ENCODE measurements at places on chromosomes 1 and 21.

- no peak for DNase-seq
Measured at GRCh38 chr1:10863886-10864285, 67.4 kb upstream of the CASZ1 start.

DNA sequence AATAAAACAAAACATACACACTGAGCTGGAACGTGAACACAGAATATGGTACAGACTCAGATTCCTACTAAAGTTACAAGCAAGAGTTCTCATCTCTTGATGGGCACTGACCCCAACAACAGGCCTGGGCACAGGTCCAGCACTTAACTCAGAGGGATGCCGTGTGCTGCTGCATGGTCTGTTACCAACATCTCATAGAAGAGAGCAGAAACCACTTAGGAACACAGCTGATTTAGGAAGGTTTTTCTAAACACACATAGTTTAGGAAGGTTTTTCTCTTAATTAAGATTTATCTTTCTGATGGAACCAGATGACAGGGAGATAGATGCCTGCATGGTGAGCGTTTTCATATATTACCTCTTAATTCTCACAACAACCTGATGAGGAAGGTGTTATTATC, 1.5 kb downstream of the GCLM start:
- DNase-seq: no peak

GRCh38 chr1:51792864-51793263, 85.7 kb downstream of the NRDC start:
- DNase-seq: no peak

GRCh38 chr1:70142075-70142474, 63.3 kb downstream of the LRRC40 start:
- DNase-seq: no peak

DNA sequence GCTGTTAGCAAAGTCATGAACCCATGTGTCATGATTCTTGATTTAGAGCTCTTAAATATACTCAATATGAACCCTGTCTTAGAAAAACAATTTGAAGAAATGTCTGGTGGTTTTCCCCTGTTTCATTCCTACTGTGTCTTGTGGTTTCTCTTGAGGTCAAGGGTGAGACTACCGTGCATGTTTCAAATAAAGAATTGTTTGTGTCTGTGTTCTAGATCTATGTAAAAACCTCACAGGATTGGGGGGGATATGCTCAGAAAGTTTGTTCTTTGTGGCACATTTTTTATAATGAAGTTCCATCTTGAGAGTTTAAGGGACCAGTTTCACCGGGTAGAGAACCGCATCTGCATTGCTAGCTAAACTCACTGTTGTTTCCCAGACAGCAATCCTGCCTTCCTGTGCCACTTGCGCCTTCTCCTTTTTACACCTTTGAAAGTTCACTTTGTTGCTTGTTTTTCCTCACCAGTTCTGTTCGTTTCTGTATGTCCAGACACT, 30.9 kb upstream of the CACYBP start:
- DNase-seq: no peak

DNA sequence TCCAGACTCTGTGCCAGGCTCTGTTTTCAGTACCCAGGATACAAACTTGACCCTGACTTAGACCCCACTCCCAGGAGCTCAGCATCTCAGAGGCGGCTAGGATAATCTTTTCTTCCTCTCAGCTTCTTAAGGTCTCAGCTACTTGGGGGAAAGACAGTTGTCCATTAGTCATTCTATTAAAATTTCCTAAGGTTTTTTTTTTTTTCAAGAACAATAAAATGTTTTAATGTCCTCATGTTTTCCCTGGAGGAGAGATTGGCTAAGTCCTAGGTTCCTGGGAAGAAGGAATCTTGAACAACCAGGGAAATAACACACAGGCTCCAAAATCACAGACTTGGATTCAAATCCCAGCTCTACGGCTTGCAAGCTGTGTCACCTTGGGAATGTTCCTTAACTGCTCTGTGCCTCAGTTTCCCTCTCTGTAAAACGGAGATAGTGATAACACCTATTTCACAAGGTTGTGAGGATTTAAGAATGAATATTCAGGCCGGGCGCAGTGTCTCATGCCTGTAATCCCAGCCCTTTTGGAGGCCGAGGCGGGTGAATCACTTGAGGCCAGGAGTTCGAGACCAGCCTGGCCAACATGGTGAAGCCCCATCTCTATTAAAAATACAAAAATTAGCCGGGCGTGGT, 33.0 kb downstream of the CDK18 start:
- no peak for DNase-seq

- DNase-seq: no peak
Measured at GRCh38 chr1:171666114-171666769, 13.8 kb upstream of the MYOC start.

GRCh38 chr21:46562964-46563607, 41.8 kb downstream of the S100B start:
- no peak for DNase-seq

DNA sequence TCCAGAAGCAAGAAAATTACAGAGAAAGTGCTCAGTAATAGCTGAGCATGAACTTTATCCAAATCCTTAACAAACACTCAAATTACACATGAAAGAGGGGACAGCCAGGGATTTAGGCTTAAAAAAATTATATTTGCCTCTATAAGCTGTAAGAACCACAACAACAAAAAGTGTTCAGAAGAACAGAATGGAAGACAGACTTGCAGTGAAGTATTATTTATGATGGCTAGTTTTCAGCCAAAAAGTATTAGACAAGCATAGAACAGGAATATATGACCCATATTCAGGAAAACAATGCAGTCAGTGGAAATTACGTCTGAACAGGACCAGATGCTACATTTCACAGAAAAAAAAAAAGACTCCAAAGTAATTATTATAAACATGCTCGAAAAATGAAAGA, 1246.3 kb downstream of the NCAM2 start:
- DNase-seq: no peak

GRCh38 chr1:37951783-37952624, 5.2 kb upstream of the INPP5B start:
- peak; percentile 35 for DNase-seq

GRCh38 chr1:96130432-96130831, 591.2 kb upstream of the PTBP2 start:
- DNase-seq: no peak

GRCh38 chr1:113615425-113615824, 143.9 kb downstream of the PHTF1 start:
- DNase-seq: no peak

GRCh38 chr1:69847670-69848069, 279.9 kb downstream of the LRRC7 start:
- DNase-seq: no peak

DNA sequence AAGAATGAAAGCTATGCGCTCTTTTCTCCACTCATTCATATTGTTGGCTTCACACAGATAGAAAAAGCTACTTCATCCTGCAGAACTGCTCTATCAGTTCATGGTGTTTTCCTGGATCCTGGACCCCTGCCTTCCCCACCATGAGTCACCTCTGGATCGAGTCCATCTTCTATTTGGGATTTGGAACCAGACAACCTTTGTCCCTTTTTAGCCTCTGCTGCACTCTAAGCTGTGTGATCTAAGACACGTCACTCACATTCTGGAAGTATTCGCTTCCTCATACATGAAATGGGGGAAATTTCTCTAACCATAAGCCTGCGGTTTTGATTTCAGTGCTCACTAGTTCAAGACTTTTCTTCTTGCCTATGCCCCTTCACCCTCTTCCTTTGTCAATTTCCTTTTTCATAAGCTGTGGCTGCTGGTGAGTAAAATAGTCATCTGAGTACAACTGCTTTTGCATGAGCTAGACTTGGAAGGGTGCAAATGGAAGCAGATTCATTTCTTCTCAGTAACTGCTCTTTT, 14.1 kb upstream of the DEGS1 start:
- DNase-seq: no peak

DNA sequence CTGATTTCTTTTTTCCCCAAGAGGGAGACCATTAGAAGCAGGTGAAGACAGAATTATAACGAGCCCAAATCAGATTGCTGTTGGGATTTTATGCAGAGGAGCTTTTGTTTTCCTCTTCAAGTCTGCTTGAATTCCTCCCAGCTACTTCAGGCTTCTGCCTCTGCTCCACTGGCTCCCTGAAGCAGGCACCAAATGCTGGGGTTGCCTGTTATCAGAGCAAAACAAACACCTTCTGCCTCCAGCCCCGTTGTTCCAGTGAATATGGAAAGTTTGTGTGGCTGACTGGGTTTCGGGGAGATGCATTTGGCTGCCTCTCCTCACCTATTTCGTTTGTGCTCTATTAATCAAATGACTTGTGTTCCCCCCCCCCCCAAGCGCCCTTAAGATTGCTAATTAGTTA, 209.2 kb downstream of the URB2 start:
- DNase-seq: no peak

DNA sequence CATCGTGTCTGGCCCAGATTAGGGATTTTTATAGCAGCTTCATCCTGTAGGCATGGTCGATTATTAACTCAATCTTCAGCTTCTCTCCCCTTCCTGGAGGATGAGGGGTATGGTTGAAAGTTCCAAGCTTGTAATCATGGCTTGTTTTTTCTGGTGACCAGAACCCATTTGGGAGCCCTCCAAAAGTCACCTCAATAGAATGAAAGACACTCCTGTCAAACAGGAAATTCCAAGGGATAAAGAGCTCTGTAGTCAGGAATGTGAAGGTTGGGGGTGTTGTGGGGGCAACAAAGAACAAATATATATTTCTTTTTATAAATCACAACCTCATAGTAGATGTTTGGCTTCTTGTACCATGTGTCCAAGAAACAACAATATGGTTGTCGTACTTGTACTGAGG, 212.7 kb upstream of the ESRRG start:
- DNase-seq: no peak

GRCh38 chr1:52404116-52404974, at the start of the genes ORC1 and PRPF38A:
Gene ORC1 (minus strand): TSS chr1:52404423. CDS start chr1:52402223, 2,200 bp downstream.
Gene PRPF38A (plus strand): TSS chr1:52404602. CDS start chr1:52404750, 148 bp downstream.
- peak; percentile 97 for DNase-seq

DNA sequence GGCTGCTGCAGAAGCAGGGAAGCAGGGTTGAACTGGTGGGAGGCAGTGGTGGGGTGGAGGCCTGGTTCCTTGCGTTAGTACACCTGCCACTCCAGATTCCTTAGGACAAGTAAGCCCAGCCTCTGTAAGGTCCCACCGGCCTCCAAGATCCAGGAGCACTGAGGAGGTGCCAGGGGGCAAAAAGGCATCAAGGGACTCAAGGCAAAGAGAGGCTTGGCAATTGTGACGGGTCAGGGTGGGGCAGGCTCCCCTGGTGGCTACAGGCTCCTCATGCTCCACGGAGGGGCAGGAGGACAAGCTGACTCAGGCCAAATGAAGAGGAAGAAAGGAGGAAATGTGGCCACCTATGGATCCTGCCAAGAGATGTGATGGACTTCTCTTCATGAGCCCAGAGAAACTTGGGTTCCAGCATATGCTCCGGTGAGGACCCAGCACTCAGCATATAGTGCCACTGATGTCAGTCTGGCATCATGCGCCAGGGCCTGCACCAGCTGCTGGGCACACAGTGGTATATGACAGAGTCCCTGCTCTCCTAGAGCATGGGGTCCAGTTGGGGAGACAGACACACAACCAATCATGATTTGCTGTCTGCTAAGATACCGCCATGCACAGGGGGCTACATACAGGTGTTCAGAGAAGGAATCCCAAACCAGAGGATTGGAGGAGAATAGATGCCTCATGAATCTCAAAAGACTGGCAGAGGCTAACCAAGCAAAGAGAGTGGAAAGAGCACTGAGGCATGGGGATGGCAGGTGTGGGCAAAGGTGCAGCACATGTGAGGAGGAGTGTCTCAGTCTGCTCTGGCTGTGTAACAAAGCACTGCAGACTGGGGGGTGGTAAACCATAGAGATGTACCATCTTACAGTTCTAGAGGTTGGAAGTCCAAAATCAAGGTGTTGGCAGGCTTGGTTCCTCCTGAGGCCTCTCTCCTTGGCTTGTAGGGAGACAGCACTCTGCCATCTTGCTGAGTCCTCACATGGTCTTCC, 249.7 kb downstream of the RHOU start:
- no peak for DNase-seq

GRCh38 chr1:117401761-117402160, 34.5 kb downstream of the MAN1A2 start:
- DNase-seq: no peak

DNA sequence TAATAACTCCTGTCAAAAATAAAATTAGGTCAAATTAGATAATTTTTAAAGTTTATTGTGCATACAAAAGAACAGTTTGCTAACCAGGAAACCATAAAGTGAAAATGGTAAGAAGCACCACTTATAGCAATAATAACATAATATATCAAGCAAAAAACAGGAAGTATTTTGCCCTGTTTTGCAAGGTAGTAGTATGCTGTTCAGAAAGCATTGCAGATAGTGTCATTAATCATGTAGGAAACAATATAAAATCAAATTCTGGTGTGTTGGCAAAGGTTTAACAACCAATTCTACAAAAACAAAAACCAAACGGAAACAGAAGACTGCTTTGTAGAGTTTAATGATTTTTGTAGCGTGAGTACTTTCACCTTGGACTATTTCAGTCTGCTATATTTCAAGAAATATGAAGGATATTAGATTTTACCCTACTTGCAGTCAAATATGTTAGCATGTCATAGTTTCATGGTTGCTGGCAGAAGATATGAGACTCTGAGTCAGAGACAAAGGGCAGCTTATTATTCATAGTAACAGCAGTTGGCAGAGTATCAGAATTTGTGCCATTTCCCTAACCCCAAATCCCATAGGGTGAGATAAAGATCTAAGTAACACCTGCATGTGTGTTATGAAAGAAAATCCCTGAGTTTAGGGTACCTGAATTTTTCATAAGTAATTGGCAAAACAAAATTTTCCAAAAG, 729.0 kb upstream of the BRINP3 start:
- DNase-seq: no peak

DNA sequence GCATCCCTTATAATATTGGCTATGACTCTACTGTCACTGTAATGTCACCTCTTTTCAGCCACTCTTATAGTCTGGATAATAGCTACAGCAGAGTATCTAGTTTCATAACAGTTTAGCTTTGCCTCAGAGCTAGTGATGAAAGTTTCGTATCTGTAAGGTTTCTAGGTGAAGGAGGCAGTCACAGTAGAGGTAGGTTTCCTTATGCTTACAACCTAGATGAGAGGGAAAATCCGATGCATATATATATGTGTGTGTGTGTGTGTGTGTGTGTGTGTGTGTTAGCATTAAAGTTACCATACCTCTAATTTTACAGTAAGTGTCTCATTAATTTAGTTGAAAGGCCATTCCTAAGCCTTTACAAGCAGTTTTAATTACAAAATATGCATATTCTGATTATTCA, 2.2 kb upstream of the TOR1AIP2 start:
- DNase-seq: no peak

DNA sequence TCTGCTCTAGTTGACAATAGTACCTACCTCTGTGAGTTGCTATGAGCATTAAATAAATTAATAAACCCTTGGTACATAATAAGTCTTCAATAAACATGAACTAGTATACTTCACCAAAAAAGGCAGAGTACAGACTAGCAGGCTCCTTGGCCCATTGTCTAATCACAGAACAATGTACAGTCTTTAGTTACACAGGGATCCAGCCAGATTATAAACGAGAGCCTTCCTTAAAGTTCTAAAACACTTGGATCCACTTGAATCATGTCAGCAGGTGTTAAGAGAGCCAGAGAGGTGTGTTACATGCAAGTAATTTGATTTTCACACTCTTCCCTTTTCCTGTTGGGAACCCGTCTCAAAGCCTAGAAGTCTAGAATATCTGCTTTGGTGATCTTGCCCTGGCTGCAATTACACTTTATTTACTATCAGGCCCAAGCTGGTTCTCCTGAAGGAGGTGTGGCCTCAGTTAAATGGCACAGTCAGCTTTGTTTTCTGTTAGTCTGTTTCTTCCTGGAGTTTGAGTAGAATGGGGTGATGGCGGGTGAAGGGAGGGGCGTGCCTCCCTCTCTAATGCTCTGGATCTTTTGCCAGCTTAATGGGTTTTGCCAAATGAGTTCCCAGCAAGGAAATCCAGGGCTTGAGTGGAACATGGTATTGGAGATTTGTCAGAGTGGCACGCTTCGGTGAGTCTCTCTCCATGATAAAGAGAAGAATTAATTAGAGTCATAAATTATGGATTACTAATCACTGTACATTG, 570.9 kb upstream of the CAMK1G start:
- no peak for DNase-seq

All from cardiac septum (tissue), 1 donor.